ENCODE measurements at places on chromosomes 6 and 20.

GRCh38 chr20:61821735-61822134 lies 243.9 kb downstream of the TAF4 start:
- no peak for DNase-seq

DNA sequence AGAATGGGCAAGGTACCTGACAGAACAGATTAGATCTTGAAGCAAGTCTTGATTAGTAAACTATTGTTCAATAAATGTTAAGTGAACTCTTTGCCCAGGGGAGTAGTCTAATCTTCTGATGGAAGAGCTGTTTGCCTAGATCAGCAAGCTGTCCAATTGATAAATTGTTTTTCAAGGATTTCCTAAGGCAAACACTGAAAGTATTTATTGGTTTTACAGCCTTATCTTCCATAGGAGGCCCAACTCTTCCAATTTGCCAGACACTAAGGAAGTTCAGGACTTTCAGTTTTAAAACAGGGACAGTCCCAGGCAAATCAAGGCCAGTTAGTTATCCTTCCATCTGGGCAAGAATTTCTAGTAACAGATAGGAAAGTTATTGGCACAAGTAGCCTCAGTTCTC lies 1.8 kb upstream of the C6orf163 start:
- DNase-seq, result no peak

GRCh38 chr20:51562332-51563173 lies 20.0 kb upstream of the NFATC2 start:
- peak; percentile 86 for DNase-seq

DNA sequence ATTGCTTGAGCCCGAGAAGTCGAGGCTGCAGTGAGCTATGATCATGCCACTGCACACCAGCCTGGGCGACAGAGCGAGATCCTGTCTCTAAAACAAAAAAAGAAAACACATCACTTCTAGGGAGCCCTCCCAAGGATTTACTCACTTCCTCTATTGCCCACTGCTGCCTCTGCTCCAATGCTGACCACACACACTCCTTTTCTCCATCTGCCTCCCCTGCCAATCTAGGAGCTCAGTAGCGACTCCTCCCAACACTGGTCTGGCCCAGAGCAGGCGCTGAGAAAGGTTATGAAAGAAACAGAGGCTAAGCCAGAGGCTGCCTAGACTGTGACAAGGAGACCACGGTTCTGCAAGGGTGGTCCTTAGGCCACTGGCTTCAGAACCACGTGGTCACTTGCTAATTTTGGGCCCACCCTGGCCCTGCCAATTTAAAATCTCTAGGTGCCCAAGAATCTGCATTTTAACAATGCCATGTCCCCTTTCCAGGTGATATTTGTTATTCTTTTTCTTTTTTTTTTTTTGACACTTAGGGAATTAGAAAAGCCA lies 1.3 kb upstream of the E2F1 start:
- DNase-seq, result no peak

DNA sequence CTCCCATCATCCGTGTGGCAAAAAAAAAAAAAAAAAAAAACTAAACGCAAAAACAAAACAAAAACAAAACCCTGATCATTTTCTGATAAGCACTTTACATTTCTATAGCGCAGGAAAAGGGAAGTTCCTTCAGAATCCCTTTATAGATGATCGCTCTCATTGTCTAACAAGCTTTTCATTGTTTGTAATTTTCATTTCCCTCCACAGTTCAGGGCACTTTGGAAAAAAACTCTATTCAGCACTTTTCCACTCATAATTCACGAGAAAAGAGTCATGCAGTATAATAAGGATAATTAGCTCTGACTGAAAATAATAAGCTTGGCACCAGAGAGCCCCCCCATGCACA lies 89.4 kb upstream of the ATXN1 start:
- DNase-seq, result no peak

DNA sequence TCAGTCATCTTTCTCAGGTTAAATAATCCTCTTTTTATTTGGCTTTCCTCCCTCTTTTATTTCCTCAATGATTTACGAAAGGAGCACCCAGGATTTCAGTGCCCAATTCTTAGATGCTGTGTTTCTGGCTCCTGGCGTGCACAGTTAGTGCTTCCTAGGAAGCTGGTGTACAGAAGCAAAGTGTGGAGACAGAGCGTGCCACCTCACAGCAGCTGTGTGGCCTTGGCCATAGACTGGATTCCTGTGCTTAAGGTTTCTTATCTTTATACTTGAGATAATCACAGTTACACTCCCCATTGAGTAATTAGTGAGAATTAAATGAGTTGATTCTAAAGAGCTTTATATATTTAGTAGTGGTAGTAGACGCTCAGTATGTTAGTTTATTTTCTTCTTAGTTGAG lies 39.7 kb upstream of the GJA1 start:
- DNase-seq, result no peak

GRCh38 chr20:17304774-17305173 lies 77.9 kb downstream of the PCSK2 start:
- no peak for DNase-seq

DNA sequence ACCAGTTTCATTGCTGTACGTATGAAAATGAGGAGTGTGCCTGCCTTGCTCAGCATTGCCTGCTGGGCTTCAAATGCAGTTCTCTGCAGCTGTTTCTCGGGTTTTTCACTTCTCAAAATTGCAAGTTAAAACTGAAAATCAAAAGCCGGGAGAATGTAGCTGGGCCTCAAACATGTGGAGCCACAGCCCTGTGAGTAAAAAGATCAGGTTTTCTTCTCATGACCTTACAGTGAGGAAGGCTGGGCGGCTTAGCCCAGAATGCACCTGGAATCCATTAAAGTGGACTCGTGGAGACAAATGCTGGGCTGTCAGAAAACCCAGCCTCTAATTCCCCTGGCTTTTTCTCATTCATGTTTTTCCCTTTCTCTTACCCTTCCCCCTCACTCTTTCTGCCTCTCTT lies 34.4 kb downstream of the DSE start:
- DNase-seq, result no peak

DNA sequence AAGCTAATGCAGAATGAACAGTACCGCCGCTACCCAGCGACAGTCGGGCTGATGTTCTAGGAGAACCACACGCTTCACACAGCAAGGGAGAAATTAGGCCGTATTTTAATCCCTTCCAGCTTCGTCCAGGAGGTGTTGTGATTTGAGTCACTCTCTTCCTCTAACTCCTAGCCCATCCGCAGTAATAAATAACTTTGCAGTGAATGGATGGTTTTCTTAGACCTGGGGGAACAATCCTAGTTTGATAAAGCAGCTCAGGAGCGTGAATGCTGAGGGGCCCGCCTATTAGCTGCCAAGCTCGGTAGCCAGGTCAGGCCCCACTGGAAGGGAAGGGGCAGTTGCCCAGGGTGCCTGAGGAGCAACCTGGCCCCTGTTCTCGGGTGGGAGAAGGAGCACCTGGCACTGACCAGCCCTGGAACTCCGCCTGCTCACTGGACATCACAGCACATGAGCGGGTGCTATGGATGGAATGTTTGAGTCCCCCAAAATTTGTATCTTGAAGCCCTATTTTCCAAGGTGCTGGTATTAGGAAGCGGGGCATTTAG lies 146.0 kb upstream of the AFDN start:
- no peak for DNase-seq

DNA sequence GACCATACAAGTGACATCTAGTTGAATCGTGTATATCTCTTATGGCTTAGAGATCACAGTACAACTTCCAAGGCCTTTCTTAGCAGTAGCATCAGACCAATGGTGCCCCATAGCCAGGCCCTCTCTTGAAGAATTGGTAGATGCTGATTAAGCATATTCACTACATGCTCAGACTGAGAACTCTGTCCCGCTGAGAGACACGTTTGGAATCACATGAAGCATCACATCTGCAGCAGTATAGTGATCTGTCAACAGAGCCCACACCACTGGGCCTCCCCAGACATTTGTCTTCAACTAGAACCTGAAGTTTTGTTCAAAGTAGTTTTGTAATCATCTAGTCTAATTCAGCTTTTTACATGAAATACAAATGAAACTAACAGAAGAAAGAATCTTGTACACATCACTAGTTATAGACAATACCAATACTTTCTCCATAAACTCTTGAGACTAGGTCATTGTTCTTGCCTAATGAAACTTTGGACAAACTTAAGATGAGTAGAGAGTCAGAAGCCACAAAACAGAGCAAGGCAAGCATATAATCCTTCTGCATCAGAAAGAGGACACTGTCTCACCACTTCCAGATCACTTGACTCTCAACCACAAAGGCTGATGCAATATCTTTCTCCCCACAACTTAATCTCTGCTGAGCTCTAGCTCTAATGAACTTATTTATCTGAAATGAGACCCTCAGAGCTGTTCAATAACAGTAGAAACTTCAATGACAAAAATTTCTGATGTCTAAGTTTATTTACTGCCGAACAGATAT lies 182.7 kb downstream of the TBX18 start:
- no peak for DNase-seq

DNA sequence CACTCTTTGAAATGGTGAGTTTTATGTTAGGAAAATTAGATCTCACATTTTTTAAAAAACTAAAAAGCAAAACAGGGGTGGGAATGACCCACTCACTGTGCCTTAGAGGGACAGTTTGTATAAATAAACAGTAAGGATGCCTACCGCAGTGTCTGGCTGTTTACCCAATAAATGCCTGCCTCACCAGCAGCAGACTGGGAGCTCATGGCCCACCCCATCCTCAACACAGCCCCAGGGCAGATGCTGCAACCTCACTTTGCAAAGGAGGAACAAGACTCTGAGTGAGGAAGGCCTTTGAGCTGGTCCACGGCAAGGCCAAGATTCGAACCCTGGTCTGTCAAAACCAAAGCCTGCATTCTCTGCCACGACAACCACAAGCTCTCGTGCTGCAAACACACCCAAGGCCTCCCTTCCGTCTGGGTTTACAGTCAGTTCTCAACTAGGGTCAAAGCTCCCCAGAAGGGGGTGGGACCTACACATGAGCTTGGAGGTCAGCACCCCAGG lies 77.8 kb downstream of the BMP7 start:
- no peak for DNase-seq

DNA sequence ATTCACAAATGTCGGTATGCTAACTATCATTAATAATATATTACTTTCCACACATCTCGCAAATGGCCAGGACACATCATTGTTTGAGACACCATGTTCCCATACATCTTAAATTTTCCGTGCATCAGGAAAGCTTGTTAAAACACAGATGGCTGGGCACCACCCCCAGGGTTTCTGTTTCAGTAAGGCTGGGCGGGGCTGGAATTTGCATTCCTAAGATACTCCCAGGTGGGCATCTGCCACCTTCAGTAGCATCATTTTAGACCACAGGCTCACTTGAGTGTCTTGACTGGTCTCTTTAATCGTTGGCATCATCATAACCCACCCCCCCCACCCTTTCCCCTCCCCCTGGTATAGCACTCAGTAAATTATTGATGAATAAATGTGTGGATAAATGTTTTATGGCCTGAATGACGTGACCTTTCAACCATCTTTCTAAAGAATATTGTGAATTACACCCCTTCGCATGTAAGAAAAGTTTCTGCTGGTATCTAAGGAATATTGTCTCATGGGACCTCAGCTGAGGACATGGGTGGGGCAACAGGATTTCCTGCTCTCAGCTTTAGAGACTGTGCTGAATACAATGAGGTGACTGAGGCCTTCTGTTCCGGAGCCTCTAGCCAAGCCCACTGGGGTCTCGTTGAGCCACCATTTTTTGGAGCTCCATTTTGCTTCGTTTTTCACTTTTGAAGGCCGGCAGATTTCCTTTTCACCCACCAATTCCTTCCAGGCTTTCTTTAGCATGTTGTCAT lies 124.1 kb upstream of the NEDD9 start:
- DNase-seq, result no peak
